ENCODE measurements at places on chromosomes 6 and 20.

DNA sequence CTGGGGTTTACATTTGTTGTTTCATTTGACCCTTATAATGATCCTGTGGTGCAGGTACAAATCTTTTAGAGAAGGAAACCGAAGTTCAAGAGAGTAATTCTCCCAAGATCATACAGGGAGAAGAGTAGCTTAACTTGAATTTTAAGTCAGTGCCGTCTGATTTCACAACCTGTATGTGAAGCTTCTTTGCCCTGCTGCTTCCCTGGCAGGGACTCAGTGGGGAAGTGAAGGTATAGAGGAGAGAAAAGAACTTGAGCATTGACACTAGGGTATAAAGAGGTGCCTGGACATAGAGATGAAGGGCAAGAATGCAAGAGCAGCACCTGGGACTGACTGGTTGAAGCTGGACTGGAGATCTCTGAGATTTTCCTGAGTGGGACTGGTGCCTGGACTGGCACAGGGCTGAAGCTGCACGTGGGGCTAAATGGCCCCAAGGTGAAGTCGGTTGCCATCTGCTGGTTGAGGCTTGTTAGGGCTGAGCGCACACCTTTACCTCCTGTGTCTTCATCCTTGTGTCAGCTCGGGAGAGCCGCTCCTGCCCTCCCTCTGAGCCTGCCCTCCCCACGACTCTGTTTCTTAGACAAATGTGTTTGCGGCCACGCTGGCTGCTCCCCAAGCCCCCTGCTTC is 41.8 kb downstream of the FARS2 start:
- DNase-seq: peak; percentile 30

DNA sequence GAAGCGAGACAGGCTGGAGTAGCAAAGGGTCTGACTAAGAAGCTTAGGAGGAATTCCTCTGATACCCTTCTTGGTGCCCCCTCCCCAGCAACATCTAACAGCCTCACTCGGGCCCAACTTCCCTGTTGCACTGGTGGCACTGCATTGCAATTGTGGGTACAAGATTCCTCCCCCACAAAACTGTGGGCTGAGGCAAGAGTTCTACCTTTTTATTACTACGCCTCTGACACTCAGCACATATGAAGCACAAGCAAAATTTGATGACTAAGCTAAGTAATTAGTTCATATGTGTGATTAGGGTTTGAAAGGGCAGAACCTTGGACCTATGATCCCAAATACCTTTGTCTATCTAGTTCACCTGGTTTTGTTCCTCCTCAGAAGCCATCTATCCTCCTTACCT is 83.5 kb downstream of the ZHX3 start:
- DNase-seq: no peak

DNA sequence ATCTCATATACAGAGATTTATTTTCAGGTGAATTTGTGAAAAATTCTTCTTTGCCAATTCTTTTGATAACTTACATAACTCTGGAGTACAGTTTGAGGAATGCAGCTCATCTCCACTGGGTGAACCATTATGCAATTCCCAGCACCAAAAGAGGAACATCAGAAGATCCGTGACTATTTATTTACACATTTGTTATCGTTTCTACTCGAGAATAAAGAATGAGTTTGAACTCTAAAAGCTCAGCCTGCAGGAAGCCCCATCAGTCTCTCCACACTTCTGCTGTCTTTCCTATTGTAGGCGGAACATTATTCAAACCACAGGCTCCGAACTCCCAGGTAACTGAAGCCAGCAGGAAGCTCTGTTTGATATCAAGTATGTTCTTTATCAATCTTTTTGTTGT is 95.9 kb upstream of the IFNGR1 start:
- DNase-seq: no peak

DNA sequence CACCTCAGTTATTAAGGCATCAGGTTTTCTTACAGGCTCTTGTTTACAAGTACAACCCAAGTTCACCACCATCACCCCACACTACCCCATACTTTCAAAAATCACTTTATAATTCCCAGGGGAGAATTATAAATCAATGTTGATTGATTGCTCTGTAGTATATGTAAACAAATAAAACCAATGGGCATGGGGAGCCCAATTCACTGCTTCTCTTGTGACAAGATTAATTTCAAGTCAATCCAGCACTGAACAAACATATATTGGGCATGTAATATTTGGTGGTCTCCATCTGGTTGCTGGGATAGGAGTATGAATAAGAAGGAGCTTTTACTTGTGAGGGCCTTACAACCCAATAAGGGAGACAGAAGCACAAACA is 95.8 kb downstream of the CLVS2 start:
- no peak for DNase-seq

GRCh38 chr6:137416376-137417109 is 77.7 kb downstream of the OLIG3 start:
- DNase-seq: peak; percentile 6

DNA sequence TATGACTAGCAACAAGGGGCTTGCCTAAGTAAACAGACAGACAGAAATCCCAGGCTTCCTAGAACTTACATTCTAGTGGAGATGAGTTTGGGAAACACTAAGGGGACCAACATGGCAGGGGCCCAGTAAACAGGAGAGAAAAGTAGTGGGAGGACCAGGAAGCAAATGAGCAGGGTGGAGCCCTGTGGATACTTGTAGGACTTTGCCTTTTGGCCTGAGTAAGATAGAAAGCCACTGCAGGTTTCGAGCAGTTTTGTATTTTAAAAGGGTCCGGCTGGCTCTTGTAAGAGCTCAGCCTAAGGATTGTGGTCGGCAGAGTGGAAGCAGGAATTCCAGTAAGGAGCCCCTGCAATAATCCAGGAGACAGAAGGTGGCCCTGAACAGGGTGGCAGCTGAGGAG is 125.5 kb downstream of the MAP3K7 start:
- DNase-seq: no peak
